GM04503 (cell line): ENCODE measurements at places on chromosomes 1 and 21.

DNA sequence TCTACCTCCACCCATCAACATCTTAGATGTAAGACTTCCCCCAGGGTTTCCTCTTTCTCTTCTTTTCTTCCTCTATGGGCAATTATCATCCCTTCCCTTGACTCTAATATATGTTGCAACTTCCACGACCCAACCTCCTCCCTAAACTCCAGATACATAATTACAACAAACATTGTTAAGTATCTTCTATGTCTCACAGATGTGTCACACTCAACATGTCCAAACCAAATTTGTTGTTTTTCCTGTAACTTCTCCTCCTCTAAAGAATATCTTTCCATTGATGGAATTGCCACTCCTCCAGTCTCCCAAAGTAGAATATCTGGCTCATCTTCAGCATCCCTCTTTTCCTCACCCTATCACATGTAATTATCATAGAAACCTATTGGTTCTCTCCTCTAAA, 314.2 kb downstream of the RWDD3 start:
- no peak for DNase-seq

GRCh38 chr1:46619656-46620258, 3.1 kb upstream of the MOB3C start:
- no peak for DNase-seq

GRCh38 chr1:178633056-178633455, 92.0 kb upstream of the RALGPS2 start:
- peak; percentile 55 for DNase-seq

DNA sequence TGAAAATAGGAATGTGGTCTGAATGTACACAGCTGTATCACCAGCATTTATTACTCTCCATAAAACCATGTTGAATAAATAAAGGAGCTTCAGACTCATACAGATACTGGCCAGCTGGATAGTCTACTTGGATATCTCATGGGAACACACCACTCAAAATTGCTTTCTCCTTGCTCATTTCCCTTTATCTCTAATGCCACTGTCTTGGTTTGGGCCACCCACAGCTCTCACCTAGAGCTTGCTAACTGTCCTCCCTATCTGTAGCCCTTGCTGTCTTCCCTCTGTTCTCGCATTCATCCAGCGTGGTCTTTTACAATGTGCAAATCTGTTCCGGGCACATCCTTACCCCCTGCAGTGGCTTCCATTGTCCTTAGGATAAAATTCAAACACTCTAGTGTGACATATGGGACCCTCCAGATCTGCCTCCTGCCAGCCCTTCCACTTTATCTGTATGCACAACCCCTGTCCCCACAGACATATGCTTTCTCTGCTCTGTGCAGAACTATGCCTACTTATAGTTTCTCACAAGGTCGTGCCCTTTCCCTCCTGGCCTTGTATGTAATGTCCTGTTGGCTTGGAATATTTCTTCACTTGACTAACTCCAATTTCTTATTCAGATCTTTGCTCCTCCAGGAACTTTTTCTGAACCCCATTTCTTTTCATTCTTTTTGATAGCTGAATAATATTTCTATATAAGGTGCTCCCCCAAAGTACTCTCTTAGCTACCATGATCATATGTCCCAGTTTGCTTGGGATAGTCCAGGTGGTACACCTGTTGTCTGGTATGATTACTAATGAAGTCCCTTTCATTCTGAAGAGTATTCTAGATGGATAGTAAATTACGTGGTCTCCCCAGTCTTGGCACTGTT, 2.9 kb downstream of the FLVCR1 start:
- DNase-seq, result no peak

- DNase-seq, result no peak
These were observed 365.8 kb downstream of the VAV3 start for GRCh38 chr1:107599220-107599619.

- no peak for DNase-seq
These were observed 43.0 kb downstream of the SPATA17 start for GRCh38 chr1:217674028-217674729.

DNA sequence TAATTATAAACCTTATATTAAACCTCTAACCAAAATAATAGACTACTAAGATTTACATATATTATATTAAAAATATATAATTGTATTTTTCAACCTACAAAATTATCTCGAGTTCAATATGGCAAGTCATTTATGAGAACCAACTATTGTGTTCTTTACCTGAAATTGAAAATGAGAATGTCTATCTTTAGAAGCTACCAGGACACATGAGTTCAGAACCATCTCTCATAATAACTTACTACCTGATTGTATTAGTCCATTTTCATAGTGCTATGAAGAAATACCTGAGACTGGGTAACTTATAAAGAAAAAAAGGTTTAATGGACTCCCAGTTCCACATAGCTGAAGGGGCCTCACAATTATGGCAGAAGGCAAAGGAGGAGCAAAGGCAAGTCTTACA, 6.8 kb downstream of the HAO2 start:
- no peak for DNase-seq

- DNase-seq, result no peak
These were observed 126.9 kb downstream of the RNF220 start for GRCh38 chr1:44531785-44532566.

DNA sequence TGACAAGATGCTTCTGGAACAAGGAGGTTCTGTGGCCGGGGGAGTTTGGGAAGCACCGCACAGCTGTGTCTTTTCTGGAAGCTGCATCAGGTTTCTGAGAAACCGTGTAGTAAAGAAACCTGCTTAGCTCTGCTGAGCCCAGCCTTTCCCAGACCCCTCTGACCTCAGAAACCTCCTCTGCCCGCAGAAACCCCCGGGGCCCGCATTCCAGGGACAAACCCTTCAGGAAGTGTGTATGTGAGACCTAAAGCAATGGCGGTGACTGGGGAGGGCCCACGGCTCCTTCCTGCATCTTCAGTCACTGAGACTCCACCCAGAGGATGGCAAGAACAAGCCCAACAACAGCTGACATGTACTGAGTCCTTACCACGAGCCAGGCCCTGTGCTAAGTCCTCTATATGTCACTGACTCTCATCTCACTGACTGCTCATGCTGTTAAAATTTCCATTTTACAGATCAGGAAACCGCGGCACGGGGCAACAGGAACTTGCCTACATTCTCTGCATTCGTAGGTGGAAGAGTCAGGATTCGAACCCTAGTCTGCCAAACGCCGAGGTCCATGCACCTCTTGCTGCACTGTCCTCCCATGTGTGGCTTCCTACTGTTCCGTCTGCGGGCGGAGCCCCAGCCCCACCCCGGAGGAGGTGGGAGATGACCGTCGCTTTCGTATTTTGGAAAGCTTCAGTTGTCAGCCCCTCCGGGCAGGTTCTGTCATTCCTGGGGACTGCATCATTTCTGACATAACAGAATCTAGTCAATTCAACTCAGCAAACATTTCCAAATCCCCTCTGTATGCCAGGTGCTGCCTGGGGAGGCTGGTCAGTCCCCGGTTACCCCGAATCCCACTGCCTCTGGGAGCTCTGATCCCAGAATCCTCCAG, 73.3 kb upstream of the KLHDC7A start:
- DNase-seq, result no peak

DNA sequence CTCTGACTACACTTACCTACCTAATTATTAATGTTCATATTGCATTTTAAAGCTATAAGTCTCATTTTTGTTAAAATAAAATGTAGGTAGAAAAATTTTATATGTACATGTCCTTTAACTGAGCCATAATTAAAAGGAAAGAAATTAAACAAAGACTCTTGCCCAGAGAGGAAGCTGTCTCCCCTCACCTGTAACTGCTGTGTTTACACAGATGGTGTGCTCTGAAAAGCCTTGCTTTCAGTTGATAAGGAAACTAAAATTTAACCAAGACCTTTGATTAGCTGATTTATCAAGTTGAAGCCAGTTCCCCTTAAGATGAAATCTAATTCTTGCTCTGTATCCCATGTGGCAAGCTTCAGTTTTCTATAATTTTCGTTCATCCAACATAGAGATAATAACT, 213.5 kb downstream of the LYPLAL1 start:
- DNase-seq, result no peak

- no peak for DNase-seq
These were observed 219.1 kb upstream of the ZC3H12A start for GRCh38 chr1:37255136-37255795.

GRCh38 chr21:34075760-34076660, 2.6 kb downstream of the MRPS6 start:
- DNase-seq, result no peak

GRCh38 chr1:10917513-10918454, 94.7 kb upstream of the TARDBP start:
- DNase-seq, result no peak

DNA sequence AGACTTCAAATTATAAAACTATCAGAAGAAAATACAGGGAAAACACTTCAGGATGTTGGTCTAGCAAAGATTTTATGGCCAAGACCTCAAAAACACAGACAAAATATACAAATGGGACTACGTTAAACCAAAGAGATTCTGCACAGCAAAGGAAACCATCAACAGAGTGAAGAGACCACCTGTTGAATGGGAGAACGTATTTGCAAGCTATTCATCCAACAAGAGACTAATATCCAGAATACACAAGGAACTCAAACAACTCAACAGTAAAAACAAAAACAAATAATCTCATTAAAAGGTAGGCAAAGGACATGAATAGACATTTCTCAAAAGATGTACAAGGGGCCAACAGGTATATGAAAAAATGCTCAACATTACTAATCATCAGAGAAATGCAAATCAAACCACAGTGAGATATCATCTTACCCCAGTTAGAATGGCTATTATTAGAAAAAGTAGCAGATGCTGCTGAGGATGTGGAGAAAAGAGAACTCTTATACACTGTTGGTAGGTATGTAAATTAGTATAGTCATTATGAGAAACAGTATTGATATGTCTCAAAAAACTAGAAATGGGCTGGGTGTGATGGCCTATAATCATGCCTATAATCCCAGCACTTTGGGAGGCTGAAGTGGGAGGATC, 112.6 kb downstream of the LRIG2 start:
- no peak for DNase-seq

DNA sequence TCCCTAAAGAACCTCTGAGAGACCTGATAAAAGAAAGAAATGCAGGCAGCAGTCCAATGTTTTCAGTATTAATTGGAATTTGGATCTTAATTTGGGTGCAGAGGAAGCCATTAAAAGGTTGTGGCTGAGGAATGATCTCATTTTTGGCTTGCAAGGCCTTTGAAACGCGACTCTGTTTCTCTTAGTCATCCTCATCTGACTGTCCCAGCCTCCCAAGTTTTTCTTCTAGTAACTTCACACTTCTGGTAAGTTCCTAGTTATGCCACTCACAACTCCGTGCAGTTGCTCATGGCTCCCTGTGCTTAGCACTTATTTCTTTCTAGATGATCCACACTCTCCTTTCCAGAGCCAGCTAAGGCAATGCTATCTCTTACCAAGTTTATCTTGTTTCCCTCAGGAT, 147.4 kb upstream of the USP24 start:
- peak; percentile 46 for DNase-seq

- no peak for DNase-seq
These were observed 16.6 kb upstream of the CD55 start for GRCh38 chr1:207304710-207305488.

DNA sequence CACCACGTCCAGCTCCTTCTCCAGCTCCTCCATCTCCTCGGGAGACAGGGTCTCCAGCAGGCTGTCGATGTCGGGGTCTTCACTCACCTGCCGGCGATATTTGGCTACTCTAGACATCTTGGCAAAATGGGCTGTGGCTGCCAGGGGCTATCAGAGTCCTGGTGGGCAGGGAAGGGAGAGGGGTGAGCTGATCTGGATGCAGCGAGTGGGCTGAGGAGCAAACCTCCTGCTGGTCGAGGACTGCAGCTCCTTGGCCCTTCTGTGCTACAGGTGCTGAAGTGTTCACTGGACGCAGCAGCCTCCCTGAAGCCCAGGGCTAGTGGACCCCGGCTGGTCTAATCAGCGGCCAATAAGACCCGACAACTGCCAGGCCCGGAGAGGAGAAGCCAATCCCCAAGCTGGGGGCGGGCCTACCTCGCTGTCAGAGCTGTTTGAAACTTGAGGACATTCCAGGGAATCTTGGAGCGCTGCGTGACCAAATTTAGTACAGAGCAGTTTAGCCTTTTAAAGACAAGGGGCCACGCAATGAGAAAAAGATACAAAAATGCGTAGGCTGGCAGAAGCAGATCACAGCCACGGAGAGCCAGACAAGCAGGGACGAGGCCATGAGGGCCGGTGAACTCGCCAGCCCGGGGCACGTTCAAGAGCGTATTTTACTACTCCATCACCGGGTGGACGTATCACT, at the start of gene LMOD1:
LMOD1 (minus strand) TSS at position 325 of the 685 bp plus-strand sequence; CDS start at position 117, 208 bp downstream.
- DNase-seq, result peak; percentile 92

DNA sequence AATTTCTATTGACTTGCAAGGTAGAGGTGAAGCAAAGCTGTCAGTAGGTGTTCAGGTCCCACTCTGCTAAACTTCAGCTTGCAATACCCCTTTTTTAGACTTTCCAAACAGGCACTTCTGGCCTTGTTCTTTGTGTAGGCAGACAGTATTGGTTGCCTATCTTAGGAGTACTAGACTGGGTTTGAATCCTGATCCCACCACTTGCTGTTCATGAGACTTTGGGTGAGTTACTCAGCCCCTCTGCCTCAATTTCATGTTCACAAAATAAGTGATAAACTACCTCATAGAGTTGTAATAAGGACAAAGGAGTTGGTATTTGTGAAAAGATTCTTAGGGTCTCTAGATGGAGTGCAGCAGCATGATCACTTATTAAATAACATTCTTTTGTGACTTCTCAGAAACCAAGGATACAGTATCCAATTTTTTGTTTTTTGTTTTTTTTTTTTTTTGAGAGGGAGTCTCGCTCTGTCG, 5.2 kb downstream of the RCC1 start:
- no peak for DNase-seq

DNA sequence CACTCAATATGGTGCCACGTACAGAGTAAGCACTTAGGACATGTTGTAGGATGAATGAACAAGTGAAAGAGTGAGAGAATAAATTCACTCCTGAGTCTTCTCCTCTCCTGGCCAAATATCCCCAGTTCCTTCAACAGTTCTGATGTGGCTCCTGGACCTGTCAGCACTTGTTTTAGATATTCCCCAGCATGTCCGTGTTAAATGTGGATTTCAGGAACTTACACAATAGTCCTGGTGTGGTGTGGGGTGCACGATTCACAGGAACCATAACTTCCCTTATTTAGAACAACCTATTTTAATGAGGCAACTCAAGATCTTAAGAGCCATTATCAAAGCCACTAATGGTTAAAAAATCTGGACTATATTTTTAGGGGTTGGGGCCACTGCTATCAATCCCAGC, 39.0 kb upstream of the MYSM1 start:
- no peak for DNase-seq

GRCh38 chr1:67724928-67725560, 40.0 kb downstream of the GADD45A start:
- peak; percentile 85 for DNase-seq

GRCh38 chr1:53584777-53585107, 125.5 kb downstream of the DMRTB1 start:
- no peak for DNase-seq

- no peak for DNase-seq
These were observed 7.4 kb downstream of the NFIA start for GRCh38 chr1:61089741-61090140.

- DNase-seq, result no peak
These were observed 112.4 kb downstream of the PIK3R3 start for GRCh38 chr1:46020010-46020409.

GRCh38 chr1:160670701-160671100, 23.9 kb upstream of the SLAMF1 start:
- DNase-seq, result no peak

- no peak for DNase-seq
These were observed 228.8 kb upstream of the ADGRL2 start for GRCh38 chr1:81571946-81572345.
